ENCODE measurements at places on chromosomes 5 and 9.

DNA sequence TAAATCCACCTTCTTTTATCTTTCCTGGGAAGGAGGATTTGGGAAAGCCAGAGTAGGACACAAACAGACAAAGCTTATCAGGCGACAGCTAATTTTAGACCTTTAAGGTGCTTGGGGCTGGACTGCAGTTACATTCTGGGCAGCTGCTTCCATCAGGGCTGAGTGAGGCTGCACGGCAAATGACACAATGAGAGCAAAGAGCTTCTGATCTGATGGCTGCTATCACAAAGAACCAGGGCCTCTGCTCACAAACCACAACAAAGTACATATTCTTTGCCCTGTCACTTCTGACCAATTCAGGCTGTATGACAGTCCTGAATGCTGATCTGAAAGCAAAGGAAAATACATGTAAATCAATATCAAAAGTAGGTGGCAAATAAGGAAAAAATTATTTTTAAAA, 93.1 kb downstream of the MRPS27 start:
- no peak for DNase-seq

DNA sequence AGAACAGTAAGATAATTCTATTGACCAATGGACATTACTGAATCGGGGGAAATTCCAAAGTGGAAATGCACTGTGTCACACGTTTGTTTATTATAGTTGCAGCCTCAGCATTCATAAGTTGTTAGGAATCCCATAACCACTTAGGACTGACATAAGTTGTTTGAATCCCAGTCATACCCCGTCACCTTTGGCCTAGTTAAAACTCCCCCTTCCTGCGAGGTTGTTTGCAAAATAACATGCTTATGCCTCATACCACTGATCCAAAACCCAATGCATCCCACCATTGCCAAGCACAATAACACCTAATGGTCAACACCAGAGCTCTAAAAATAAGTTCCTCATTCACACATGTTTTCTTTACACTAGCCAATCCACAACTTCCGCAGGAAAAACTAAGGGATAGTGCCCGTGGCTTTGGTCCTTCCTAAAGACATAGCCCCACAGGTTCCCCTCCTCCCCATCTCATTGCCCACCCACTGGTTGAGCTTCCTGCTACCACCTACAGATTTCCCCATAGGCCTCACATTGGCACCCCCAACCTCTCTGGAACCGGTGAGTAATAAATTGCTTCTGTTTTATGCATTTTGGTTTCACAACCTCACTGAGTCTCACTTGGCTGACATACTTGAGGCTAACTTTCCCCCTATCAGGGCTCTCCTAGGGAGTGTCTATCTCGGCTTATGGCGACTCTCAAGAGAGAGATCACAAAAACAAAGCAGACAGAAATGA, 42.3 kb upstream of the MUSK start:
- no peak for DNase-seq

DNA sequence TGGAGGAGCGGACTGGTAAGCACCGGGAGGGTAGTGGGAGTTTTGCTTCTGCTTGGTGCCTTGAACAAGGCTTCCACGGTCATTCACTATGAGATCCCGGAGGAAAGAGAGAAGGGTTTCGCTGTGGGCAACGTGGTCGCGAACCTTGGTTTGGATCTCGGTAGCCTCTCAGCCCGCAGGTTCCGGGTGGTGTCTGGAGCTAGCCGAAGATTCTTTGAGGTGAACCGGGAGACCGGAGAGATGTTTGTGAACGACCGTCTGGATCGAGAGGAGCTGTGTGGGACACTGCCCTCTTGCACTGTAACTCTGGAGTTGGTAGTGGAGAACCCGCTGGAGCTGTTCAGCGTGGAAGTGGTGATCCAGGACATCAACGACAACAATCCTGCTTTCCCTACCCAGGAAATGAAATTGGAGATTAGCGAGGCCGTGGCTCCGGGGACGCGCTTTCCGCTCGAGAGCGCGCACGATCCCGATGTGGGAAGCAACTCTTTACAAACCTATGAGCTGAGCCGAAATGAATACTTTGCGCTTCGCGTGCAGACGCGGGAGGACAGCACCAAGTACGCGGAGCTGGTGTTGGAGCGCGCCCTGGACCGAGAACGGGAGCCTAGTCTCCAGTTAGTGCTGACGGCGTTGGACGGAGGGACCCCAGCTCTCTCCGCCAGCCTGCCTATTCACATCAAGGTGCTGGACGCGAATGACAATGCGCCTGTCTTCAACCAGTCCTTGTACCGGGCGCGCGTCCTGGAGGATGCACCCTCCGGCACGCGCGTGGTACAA, 556 bp downstream of the PCDHGC3 start:
- DNase-seq = no peak

GRCh38 chr5:150017226-150018005, 16.9 kb downstream of the HMGXB3 start:
- no peak for DNase-seq

GRCh38 chr9:97059626-97060025, 20.7 kb upstream of the CTSV start:
- DNase-seq = peak; percentile 39

- no peak for DNase-seq
Observed at GRCh38 chr5:96506866-96507527, 73.9 kb upstream of the PCSK1 start.

- DNase-seq = no peak
Observed at GRCh38 chr5:142400415-142400814, 75.6 kb upstream of the SPRY4 start.

GRCh38 chr5:68406767-68407241, 191.2 kb downstream of the PIK3R1 start:
- DNase-seq = no peak

GRCh38 chr5:180669661-180670060, 20.3 kb upstream of the FLT4 start:
- no peak for DNase-seq

GRCh38 chr9:4553951-4554381, 63.7 kb downstream of the SLC1A1 start:
- DNase-seq = no peak
